GF-D8 (cell line): ENCODE measurements at places on chromosomes 2 and 18.
A peak's percentile ranks its signal among the peaks of the same experiment; 100 is the strongest.

DNA sequence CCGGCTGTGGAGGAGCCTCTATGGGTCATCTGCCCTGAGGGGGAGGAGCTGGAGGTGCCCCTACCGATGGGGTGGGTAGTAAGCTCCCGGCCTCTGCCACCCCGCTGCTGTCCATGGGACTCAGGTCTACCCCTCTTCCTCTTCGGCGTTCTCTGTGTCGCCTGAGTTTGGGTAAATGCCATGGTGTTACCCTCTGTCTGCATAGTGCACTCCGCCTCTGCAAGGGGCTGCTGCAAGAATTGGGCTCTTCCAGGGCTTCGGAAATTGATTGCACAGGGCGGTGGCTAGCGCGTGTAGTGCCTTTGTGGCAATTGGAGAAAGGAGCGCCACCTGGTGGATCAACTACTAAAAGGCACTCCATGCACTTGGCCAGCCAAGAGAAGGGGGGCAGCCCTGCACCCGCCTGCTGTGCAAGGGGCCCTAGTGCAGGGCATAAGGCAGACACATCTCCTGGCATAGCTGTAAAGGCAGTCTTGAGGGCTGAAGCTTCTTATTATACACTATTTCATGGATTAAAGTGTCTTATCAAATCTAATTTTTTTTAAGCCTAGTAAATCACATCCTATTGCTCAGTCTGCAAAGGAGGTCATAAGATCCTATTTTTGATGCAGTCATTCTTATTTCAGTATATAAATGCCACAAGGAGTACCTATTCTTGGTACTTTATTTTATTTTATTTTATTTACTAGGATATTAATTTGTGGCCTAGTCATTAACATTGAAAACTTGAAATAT, 308.9 kb downstream of the PDE11A start:
- no peak for DNase-seq

DNA sequence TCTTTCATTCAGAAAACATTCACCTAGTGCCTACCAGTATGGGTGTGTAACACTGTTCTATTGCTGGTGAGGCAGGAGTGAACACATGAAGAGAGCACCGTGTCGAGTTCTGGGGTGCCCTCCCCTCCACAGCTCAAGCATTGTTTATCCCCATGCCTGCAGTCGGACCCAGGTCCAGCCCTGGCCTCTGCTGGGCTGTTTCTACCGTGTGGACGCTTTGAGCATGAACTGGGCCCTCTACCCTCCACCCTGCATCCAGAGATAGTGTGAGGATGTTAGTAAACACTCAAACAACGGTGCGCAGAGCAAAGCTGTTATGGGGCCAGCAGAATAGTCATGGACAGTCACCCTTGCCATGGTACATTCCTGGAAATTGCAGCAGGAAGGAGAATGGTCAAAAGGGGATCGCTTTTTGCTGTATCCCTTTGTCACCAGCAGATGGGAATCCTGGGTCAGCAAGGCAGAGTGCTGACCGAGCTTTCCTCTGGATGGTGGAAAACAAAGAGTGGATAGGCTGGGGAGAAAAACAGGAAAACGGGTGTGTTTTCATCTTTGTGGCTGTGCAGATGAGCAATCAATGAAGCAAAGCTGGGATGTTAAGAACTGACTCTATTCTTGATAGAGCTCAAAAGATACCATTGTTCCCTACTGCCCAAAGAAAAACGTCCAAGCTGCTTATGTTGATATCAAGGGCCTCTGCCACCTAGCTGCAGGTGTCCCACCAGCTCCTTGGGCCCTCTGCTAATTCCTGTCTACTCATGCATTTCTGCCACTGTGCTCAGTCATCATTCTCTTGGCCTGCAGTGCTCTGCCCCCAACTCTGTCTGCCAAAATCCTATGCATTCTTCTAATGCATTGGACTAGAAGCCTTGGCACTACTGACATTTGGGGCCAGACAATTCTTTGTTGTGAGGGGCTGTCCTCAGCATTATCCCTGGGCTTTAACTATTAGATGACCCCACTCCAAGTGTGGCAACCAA, 38.7 kb downstream of the REEP1 start:
- DNase-seq, result no peak

DNA sequence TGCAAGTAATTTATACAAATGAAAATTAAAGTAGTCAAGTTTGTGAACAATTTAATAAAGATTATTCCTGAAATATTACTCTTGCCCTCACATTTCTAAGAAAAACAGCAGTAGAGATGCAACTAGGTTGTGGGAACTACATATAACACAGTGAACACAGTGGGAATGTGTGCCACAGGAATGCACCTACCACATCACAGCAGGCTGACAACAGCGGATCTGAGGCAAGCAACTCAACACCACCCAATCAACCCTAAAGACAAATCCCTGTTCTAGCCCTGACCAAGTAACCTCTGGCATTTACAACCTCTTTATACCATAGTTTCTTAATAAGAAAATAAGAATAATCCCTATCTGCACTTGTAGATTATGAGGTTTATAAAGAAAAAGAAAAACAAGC, 23.4 kb downstream of the MBOAT2 start:
- no peak for DNase-seq

DNA sequence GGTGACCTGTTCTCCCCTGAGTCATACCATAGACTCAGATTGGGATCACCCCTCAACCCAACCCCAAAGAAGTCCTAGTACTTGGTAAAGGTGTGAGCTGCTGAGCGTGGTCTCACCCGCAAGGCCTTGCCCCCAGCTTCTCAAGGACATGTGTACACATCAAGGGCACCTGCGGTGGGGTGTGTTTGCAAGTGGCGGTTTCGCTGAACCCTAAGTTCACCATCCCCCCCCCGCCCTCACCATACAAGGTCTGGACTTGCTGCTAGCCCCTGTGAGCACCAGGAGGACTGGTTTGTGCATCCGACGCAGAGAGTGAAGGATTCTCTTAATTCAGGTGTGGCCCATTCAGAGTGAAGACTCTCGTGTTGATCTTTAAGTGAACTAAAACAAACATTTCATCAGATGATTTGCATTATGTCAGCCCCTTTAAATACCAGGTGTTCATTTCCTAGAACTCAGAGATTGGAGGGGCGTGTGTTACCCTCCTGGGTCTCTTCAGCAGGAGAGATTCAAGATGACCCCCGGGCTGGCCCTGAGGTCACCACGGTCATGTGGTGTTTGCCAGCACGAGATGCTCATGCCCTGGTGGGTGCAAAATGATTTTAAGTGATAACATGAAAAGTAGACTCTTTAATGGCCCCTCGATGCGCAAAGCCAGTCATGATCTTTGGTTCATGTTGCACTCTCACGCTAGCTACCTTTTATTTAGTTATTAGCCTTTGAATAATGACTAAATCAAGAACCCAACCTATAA, 27.8 kb downstream of the MTERF4 start:
- DNase-seq, result no peak

GRCh38 chr2:86370579-86370978, 33.2 kb upstream of the REEP1 start:
- DNase-seq, result peak; percentile 3

GRCh38 chr2:96308248-96308647, 2.9 kb upstream of the SNRNP200 start:
- no peak for DNase-seq

- DNase-seq, result no peak
Observed at GRCh38 chr2:208319391-208319790, 53.3 kb downstream of the PIKFYVE start.

DNA sequence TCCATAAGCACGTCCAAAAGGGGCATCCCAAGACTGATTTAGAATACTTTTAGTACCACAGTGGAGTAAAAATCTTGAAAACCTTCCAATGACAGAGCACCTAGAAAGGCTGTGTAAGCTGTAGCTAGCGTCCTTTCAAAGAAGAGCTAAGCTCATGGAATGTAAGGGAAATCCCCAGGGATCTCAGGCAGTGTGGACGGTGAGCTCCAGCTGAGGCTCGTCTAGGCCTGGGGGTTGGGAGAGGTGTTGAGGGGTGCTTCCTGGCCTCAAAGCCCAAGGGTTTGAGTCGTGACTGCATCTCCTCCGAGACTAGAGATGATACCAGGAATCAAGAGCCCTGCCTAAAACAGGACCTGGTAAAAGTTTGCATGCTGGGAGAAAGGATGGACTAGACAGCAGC, 7.6 kb downstream of the CTIF start:
- DNase-seq, result no peak

- DNase-seq, result no peak
Observed at GRCh38 chr2:40516604-40517003, 64.7 kb upstream of the SLC8A1 start.

DNA sequence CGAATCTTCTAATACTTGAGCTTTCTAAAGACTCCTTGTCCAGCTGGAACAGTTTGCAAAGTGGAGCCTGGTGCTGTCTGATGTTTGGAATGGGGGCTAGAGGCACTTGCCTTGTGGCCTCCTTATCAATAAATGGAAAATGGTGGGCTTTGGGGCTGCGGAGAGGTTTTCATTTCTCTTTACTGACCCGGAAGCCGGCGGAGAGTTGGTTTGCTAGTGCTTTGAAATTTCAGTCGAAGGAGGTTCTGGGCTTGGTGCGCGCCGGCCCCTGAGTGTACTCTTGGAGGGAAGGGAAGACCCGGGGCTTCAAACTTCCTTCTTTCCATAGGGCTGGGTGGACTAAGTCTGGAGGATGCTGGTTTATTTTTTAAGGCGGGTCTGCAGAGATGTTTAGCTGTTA, 714 bp downstream of the RPIA start:
- no peak for DNase-seq

- peak; percentile 66 for DNase-seq
Observed at GRCh38 chr2:26298638-26299393, 47.1 kb upstream of the SELENOI start.

GRCh38 chr2:39433586-39434195, 3.4 kb downstream of the MAP4K3 start:
- no peak for DNase-seq

DNA sequence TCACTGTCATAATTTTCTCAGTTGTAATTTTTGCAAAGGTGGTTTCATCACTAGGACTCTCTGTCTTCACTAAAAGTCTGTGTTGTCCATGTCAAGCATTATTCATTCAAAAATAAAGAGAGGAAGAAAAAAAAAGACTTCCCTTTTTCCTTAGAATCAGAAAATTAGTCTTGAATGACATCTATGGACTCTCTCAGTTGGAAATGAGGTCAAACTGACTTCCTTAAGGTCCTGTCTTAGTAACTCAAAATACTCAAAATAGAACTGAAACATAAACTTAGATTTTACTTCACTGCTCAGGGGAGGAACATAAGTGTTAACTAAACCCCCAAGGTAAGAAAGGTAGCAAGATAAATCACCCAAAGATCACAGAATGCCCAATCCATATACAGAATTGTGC, 2.2 kb upstream of the ZNF407 start:
- DNase-seq, result no peak

- no peak for DNase-seq
Observed at GRCh38 chr2:94990956-94991355, 34.6 kb upstream of the MAL start.

GRCh38 chr2:119748135-119748534, 11.6 kb upstream of the PTPN4 start:
- no peak for DNase-seq

GRCh38 chr2:192070099-192070498, 124.6 kb downstream of the TMEFF2 start:
- no peak for DNase-seq
